NCI-H1105 (cell line): ENCODE measurements at places on chromosomes 2 and 18.

DNA sequence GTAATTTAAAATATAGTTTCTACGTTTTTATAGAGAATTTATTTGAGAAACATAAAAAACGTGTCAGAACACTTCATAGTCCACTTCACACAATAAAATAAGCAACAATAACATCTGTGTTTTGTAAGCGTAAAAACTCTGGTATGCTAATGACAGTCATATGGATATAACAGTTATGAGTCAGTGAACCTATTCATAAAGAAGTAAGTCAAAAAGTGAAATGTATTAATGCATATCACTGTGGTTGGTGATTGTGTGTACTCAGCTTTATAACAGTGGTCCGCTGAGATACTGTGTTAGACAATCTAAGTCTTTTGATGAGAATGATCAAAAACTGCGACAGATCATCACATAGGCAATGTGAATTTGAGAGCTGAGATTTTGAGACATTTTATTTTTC is 153.2 kb downstream of the WDR7 start:
- DNase-seq, result no peak

DNA sequence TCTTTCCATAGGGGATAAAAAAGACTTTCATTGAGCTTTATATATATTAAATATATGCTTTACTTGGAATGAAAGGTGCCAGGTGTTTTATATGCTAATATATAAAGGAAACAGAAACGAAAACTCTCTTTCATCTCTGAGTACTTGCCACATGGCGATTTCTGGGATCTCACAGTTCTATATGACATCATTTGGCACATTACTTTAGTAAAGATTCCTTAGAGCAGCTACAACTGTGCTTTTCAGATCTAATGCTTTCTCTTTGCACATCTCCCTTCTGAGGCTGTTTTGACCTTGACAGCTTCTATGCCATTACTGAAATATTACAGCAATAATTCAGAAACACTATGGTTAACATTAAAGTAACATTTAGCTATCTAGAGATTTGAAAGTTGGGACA is 1082.9 kb upstream of the CDH2 start:
- DNase-seq, result no peak

DNA sequence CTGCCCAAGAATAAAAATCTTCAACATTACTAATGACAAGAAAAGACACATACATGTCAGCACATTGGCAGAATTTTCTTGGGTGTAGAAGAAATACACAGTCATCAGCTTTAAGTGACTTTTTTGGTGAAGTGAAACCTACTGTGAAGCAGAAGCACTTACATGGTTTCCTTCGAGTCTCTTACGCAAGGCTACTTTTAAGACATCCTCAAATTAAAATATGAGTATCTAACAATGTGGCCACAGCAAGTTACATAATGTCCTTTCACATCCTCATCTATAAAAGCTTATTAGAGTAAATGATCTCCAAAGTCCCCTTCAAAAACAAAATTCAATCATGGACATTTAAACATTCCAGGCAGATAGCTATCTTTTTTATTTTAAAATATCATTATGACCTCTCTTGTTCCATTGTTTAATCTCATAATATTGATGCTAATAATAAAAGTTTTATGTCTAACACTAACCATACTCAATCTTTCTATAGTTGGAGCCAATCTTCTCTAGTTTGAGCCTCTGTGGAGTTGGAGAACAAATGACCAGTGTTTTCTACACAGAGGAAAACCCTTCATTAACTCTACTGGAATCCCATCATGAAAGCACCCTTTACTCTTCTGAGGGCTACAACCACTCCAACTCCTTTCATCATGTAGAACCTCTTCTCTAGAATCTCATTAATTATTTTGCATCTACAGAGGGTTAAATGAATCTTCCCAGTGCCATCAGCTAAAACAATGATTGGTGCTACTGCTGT is 182.2 kb upstream of the ZFP36L2 start:
- no peak for DNase-seq

GRCh38 chr18:12777500-12777944 is 74.7 kb downstream of the PSMG2 start:
- no peak for DNase-seq
